ENCODE measurements at places on chromosomes 6 and 20. TPM values are rescaled to one million over a fixed set of nuclear protein-coding genes. Genes with fewer than 3 reads are reported as not detected.

The BANF2 gene
- not detected for total RNA-seq

The TBXT gene
- total RNA-seq: not detected

The ZBTB12 gene
- total RNA-seq: 4.2 TPM

The STX11 gene
- total RNA-seq: 1.8 TPM

The PRDM1 gene
- 4.5 TPM for total RNA-seq

The DLL1 gene
- 0.23 TPM for total RNA-seq

The TMEM200A gene
- total RNA-seq: 0.08 TPM

The MATN4 gene
- 0.12 TPM for total RNA-seq

The EEF1A1 gene
- total RNA-seq: 8,059 TPM

The ZBTB46 gene
- 0.46 TPM for total RNA-seq

The AAR2 gene
- 41.0 TPM for total RNA-seq

The HLA-F gene
- total RNA-seq: 5.1 TPM

The RNF8 gene
- 20.9 TPM for total RNA-seq

The EMILIN3 gene
- 0.40 TPM for total RNA-seq

The SIRPA gene
- 25.2 TPM for total RNA-seq

The DNAH8 gene
- not detected for total RNA-seq

The HLA-DRA gene
- total RNA-seq: not detected

The FHL5 gene
- not detected for total RNA-seq

The UBE2C gene
- 250 TPM for total RNA-seq

The GPR6 gene
- not detected for total RNA-seq

The HUS1B gene
- total RNA-seq: 0.20 TPM

The GNMT gene
- total RNA-seq: not detected

The LIME1 gene
- 6.2 TPM for total RNA-seq

Data from A549 treated with RU486 at 1 μM for 4 hours (cell line).